Frontal cortex (tissue), 4 donors: ENCODE measurements at places on chromosomes 16 and 17.

GRCh38 chr16:1933097-1933661, 9.8 kb downstream of the MSRB1 start:
- no peak for DNase-seq

GRCh38 chr17:64309710-64310109, 46.6 kb upstream of the TEX2 start:
- no peak for DNase-seq

GRCh38 chr16:48081656-48082055, 74.1 kb downstream of the ABCC12 start:
- DNase-seq = no peak

GRCh38 chr16:73047536-73048291, at the start of gene ZFHX3:
ZFHX3 (minus strand) TSS chr16:73048128; CDS start chr16:72960145, 87,983 bp downstream.
- DNase-seq = peak; percentile 54
